ENCODE measurements at places on chromosomes 5 and 9. TPM values are rescaled to one million over a fixed set of nuclear protein-coding genes. Genes with fewer than 3 reads are reported as not detected.

The DMRT3 gene
- not detected for total RNA-seq

The TMEM215 gene
- 3.0 TPM for total RNA-seq

The GPR150 gene
- not detected for total RNA-seq

The ZNF354C gene
- 3.3 TPM for total RNA-seq

GRCh38 chr5:77696120-77696519, 57.6 kb upstream of the OTP start:
- DNase-seq, result no peak

DNA sequence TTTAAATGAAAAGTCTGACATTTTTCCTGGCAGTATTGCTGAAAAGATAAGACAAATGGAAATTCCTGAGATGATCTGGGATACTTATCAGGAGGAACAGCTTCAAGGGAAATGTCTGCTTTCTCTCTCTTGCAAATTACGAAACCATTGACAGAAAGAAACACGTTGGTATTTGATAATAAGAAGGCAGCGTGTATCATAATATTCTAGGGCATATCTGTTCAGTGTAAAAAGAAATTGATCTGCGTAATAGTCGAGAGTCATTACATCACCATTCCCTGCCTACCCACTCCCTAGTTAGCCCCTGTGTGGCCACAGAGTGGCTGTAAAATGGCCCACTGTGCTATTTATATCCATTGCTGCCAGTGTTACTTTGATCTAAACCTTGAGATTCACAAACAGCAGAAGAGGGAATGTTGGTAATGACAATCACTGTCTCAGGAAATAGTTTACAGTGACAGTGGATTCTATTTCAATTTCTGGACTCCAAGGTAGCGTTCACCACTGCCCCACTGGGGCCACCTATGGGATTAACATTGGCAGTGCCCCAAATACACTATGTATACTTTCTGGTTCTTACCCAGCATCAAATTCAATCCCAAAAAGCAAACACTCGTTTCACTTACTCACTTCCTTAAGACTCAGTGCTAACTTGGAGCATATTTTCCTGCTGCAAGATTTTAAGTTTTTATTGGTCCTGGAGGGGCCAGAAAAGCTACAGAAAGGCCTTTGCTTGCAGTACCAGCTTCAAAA, 133.4 kb upstream of the GAS1 start:
- no peak for DNase-seq

GRCh38 chr5:3684771-3685354, 89.2 kb downstream of the IRX1 start:
- DNase-seq, result no peak

DNA sequence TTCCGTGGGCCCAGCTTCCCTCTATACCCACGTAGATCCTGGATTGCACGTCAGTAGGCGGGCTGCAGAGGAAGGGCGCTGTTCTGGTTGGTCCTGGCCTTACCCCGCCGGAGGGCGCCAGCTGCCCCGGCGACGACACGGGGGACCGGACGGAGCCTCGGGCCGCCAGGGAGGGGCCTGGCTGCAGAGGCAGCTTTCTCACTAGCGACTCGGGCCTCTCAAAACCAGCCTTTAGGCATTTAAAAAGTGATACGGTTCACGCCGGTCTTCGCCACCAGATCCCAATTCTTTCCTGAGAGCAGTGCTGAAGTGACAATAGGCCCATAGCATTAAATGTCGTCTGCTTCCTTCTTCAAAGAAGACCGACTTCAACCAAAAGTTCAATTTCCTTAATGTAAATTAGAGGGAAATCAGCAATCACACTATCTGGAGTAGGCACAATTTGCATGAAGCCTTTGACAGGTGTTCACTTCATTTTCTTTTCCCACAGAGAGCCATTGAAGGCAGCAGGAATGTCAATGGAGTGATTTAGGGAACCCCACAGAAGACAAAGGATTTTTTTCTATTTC, 17.6 kb upstream of the UBE2D2 start:
- peak; percentile 18 for DNase-seq

GRCh38 chr5:84478603-84479002, 93.9 kb upstream of the EDIL3 start:
- peak; percentile 36 for DNase-seq

Measured in astrocyte (in vitro differentiated cells and primary cell).